ENCODE measurements at places on chromosomes 4 and X.

GRCh38 chrX:132119283-132119682 is 8.5 kb downstream of the FRMD7 start:
- DNase-seq: no peak

DNA sequence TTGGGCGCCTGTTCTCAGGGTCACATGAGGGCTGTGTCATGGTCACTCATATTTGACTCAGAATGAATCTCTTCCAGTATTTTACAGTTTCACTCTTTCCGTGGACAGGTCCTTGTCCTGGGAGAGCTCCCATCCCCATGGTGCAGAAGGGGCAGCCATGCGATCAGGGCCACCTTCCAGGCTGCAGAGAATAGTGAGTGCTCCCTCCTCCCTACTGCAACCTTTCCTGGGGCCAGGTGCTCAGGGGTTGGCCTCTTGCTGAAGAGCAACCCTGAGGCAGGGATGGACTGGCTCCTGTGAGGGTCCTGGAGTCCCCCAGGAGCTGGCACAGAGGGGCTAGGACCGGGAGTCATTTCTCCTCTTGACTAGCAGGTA is 108.4 kb downstream of the ABLIM2 start:
- DNase-seq: no peak

GRCh38 chr4:125316791-125317524 is 2.2 kb downstream of the FAT4 start:
- peak; percentile 47 for DNase-seq

DNA sequence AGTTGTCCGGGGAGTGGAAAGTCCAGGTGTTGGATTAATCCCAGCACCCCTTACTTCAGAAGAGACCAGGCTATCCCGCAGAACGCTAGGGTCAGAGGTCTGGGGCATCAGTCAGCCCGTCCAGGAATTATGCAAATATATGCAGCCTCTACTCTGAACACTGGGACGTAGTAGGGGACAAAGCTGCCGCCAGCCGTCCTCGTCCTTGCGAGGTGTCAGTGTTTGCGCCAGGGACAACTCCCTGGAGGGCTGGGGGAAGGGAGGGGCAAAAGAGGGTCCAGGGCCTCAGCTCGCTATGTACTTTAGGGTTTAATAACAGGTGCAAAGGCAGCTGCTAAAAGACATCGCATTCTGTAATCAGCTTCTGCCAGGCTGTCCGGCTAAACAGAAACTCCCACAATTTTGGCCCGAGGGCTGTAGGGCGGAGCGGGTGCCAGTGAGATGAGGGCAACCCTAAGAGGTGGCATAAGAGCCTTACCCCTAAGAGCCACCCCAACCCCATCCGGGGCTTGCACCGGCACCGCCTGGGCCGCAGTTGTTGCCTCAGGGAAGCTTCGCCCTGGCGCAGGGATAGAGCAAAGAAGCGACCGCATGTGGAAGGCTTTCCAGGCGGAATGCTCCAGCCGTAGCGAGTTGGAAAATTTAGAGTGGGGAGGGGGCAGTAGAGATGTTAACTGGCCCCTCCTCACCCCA is 8.4 kb downstream of the HAND2 start:
- no peak for DNase-seq

DNA sequence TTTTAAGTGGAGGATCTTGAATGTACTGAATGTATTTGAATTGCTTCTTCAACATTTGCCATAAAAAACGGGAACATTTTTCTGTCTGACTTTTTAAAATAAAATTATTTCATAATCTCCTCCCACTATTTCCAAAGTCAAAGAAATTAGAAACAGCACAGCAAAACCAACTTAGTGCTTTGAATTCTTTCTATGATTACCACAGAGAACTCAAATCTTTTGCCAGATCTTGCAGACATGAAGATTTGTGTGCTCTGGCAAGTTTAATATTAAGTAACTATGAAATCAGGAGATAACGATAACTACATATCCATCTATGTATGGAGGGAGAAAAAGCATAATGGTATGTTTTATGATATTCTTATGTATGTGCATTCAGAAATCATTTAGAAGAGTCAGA is 982.2 kb downstream of the PCDH7 start:
- DNase-seq: no peak

- no peak for DNase-seq
Measured at GRCh38 chr4:26035921-26036320, 121.9 kb downstream of the SMIM20 start.

DNA sequence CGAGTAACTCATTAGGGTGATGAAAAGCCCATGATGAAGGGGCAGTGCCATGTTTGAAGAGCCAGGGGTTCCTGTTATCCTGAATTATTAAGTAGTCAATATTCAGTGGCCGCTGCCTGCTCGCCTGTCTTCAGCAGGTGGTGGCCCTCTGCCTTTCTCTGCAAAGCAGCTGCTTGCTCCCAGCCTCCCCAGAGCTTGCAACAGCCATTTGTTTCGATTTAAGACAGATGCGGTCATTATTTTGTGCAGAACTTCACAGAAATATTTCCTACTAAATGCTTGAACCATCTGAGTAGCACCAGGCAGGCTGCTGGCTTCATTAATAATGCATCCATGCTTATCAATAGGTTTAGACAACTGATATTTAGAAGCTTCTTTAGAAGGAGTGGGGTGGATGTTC is 104.3 kb upstream of the TTC29 start:
- no peak for DNase-seq

DNA sequence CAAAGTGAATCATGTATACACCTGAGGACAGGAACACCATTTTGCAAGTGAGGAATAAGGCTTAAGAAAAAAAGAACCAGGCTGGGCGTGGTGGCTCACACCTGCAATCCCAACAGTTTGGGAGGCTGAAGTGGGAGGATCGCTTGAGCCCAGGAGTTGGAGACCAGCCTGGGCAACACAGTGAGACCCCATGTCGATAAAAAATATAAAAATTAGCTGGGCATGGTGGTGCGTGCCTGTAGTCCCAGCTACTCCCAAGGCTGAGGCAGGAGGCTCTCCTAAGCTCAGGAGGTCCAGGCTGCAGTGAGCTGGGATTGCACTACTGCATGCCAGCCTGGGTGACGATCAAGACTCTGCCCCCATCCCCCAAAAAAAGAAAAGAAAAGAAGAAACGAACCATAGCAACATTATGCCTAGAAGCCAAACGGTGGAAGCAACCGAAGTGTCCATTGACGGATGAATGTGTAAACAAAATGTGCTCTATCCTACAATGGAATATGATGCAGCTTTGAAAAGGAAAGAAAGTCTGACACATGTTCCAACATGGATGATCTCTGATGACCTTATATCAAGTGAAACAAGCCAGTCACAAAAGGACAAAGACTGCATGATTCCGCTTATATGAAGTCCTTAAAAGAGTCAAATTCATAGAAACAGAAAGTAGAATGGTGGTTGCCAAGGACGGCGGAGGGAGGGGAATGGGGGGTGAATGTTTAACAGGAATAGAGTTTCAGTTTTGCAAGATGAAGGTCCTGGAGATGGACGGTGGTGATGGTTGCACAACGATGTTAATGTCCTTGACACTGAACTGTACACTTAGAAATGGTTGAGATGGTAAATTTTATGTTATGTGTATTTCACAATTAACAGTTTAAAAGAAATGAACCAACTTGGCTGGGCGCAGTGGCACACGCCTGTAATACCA is 8.6 kb upstream of the KIAA0232 start:
- DNase-seq: no peak

DNA sequence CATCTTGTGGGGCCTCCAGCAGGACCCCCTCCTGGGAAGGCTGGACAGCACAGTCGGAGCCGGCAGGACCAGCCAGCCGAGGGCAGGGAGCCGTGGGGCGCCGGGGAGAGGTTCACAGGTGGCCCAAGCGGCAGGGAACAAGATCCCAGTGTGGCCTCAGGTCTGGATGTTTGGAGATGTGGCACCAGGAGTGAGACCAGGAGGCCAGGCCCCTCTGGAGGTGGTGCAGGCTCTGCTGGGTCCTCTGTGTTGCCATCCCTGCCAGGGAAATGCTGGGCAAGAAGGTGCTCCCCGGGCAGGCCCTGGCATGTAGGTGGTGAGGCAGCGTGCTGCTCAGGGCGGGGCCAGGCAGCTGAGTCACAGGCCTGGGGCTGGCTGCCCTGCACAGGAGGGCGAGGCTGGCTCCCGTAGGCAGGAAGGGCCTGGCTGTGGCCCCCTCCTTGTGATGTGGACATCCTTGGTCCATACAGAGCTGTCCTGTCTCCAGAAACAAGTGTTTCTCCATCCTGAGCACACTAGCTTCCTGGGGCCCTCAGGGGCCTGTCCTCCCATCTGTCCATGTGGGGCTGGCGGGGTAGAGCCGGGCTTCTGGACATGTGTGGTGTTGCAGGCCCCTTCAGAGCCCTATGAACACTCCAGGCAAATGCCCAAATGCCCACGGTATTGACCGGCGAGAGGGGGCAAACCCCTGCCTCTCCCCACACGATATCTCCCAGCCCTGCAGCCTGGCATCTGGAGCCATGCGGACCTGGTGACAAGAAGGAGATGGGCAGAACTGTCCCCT is 4.8 kb upstream of the HGFAC start:
- no peak for DNase-seq

GRCh38 chr4:129037093-129037492 is 56.2 kb downstream of the SCLT1 start:
- DNase-seq: no peak

- peak; percentile 14 for DNase-seq
Measured at GRCh38 chrX:111168314-111168713, 72.3 kb downstream of the PAK3 start.

GRCh38 chrX:67673741-67674274 is 130.0 kb downstream of the AR start:
- no peak for DNase-seq

DNA sequence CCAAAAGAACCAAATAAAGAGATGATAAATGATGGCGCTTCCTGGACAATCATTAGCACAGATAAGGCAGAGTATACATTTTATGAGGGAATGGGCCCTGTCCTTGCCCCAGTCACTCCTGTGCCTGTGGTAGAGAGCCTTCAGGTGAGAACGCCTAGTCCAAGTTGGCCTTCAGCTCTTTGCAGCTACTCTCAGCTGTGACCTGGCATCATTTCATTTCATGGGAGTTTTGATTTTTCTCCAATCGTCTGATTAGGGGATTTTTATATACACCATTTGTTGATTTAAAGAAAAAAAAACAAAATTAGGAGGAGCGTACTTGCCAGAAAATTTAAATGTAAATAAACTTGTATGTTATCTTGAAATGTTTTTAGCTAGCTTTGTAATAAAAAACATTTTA is 60.4 kb downstream of the CCKAR start:
- DNase-seq: no peak

- DNase-seq: no peak
Measured at GRCh38 chr4:132396636-132397035, 752.5 kb upstream of the PCDH10 start.

GRCh38 chr4:169818063-169818679 is 60.4 kb upstream of the HPF1 start:
- DNase-seq: peak; percentile 78

DNA sequence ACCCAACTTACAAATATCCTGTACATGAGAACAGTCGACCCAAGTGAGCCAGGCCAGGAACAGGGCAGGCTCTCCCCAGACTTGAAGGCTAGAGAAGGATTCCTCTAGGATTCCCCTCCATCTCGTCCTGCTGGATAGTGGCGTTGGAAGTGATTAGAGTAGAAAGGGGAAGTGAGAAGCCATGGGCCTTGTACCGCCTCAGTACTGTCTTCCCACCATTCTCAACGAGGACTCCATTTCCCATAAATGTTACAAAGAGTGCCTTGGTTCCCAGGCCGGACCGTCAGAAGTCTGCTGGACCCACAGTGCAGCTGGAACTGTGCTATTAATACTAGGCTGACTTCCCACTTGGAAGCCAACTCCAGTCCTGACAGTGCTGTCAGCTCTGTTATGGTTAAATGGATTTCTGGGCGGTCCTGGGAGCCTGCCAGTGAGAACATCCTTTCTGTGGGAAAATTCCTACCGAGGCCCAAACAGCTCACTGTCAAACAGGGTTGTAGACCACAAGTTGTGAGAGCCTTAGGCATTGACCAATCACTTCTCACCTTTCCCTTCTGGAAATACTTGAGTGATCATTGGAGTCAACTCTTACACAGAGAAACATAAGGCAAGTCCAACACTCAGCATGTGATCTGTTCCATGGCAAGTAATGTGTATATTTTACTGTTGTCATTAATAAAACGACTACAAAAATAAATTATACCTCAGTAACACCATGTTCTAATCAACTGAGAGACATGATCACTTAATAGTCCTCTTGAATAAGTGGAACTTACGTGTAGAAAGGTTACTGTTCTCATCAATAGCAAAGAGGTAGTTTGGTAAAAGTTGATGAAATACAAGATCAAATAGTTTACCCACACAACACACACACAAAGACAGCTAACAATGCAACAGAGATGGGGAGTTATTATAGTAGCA is 58.4 kb downstream of the AMELX start:
- no peak for DNase-seq

DNA sequence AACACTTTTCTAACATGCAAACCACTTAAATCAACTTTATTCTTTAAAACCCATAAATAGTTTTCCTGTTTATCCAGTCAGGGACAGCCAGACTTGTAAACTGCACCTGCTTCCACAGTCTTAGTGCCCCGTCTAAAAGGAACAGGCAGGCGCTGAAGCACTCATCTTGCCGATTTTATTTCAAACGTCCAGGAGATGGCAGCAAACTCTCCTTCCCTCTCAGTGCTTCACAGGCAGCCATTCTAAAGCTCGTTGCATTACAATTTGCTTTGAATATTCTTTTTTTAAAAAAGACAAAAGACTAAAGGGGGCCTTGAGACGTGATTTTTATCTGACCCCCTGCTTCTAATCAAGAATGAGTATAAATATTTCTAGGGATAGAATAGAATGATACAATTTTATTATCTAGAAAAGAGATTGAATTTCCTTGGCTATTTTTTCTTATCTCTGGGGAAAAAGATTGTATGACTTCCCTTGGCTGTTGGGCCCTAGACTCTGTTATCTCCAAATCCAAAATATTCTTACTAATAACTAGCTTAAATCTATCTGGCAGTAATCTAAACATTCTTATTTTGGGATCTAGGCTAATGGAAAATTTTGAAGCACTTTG is 93.6 kb upstream of the MYOZ2 start:
- peak; percentile 54 for DNase-seq

DNA sequence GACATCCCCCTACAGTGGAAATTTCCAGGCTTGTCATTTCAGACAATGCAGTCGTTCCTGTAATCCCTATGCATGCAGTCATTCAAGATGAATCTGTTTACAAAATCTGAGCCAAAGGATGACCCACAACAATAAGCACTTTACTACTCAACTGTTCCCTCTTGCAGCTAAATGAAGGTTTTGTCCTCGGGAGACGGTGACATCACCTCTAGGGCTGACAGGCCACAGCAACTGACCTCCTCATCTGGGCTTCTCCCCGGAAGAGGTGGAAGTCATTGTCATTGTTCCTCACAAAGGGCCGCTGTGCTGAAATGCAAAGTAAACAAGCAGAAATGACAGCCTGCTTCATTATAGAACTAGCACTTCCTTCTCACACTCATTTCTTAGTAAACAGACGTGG is 29.2 kb downstream of the CLRN2 start:
- DNase-seq: peak; percentile 7

DNA sequence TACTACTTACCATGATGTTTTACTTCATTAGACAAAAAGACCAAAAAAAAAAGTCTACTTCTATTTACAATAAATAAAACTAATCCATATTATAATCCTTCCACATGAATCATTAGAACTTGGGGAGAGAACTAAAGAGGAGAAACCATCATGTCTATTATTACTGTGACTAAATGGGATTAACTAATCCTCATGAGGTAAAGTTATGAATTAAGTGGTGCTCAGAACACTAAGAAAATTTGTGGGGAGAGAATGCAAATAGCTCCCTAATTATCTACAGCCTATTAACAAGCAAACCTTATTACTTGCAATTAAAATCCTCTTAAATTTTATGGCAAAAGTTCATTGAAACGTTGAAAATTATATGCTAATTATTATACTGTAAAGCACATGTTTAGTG is 68.8 kb downstream of the MAB21L2 start:
- no peak for DNase-seq

Data from NCI-H2227 treated with DMSO at 0.1 percent for 48 hours (cell line).